Spinal cord (tissue), 10 donors: ENCODE measurements at places on chromosomes 7 and 10.
A peak's percentile ranks its signal among the peaks of the same experiment; 100 is the strongest.

GRCh38 chr10:127358337-127358736 is 161.9 kb upstream of the INSYN2A start:
- no peak for DNase-seq

DNA sequence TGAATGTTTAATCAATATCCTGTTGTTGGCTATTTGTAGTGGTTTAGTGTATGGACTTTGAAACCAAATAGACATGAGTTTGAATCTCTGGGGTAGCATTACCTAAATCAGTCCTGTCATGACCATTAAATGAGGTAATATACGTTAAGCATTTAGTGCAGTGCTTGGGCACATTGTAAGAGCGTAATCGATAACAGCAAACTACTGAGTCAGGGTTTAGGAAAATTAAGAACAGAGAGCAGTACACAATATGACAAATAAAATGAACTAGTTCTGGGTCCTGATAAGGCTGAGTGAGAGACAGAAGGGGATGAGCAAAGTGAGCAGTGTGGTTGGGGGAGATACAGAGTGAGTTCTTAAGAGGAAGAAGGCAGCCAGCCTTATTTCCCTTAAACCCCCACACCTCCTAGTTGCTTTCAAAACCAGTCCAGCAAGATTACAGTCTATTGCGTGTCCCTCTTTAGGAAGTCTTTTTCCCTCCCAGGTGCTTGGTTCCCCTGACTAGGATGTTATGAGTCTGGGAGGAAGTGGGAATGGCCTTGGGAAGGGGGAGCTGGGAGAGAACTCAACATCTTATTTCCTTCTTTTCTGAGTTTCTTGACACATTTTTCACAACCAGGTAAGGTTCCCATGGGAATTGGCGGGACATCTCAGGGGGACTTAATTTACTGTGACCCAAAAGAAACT is 171.0 kb downstream of the SND1 start:
- DNase-seq, result no peak

DNA sequence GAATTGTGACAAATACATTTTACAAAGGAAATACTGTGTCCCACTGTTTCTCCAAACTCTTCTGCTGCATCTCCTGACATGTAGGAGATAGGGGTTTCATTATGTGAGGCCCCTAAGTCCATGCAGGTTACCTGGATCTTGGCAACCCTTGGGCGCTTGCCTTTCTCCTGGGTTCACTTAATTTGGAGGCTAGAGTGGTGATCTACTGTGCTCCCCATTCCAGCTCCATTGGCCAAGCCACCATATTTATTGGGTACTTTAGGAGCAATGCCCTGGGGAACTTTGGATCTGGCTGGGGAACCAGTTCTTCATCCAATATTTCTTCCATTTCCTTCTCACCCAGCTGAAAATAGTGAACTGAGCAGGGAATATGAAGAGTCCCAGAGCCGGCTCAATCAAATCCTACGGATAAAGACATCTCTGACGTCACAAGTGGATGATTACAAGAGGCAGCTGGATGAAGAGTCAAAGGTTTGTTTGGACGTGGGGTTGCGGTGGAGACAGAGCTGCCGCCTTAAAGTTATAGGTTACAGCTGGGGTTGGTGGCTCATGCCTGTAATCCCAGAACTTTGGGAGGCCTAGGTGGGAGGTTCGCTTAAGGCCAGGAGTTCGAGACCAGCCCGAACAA is 18.5 kb downstream of the MYH16 start:
- DNase-seq, result no peak

DNA sequence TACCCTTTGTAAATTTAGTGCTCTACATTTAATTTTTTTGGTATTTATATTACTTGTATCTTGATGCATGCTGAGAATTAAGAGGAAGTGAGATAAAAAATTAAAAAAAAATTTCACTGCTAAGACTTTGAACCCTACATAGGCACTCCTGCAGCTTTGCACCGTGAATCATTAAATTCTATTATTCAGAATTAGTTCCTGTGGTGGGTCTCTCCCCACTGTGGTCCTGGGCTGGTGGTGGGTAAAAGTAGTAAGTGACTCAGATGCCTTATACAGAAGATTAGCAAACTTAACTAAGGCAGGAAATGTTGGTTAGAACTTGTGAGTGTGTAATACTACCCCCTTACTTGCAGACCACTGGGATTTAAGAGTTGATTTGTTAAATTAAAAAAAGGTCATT is 72.6 kb downstream of the AP3M1 start:
- no peak for DNase-seq

GRCh38 chr7:13910805-13911551 is 78.5 kb downstream of the ETV1 start:
- DNase-seq, result no peak

DNA sequence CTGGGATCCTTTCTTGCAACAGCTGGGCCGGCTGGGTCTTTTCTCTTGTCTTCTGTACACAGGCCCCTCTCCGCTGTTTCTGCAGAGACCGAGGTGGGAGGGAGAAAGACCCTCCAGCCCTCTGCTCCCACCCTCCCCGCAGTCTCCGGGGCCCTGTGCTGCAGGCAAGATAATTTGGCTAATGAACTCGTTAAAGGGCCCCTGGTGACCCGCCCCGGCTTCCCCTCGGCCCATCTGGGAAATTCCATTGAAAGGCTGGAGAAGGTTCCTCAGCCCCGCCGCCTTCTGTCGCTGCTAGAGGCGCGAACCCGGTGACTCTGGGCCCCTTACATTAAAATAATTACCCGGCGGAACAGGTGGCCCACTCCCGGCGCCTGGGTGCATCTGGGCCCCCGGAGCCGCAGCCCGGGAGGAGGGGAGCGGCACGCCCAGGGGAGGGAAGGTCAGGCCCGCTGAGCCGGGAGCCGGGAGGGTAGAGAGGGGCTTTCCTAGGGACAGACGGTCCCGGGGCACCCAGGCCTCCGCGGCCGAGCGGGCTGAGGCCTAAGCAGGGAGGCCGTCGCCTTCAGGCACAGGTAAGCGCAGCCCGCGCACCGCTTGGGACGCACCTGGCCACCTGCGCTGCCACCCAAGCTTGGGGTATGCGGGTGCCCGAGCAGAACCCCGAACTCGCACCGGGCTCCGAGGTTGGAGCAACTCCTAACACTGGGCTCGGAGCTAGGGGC is 7.3 kb upstream of the MNX1 start:
- no peak for DNase-seq

DNA sequence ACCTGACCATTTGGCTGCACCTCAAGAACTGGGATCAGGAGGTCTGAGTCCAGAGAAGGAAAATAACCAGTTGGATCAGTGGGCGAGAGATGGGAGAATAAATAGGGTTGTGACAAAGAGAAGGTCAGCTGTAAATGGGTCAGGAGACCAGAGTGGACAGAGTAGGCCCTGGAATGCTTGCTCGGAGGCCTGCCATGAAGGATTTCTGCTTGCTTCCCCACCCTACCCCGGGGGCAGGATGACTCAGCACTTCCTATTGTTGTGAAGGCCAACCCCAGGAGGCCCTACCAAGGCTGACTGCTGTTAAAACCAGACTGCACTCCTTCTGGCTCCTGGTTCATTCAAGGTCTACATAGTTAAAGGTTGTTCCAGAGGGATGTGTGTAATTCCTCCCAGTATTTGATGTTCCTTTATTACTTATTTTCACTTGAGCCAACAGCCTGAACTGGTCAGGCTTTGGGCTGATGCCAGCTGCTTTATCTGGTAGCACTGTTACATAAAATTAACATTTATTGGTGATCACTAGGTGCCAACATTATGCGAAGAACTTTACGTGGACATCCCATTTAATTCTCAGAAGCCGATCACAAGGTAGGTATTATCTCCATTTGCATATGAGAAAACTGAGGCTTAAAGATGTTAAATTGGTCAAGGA is 27.3 kb upstream of the IFRD1 start:
- no peak for DNase-seq

- no peak for DNase-seq
Observed at GRCh38 chr10:15531927-15532722, 161.0 kb upstream of the FAM171A1 start.

GRCh38 chr7:150621376-150621775 is 10.8 kb downstream of the GIMAP6 start:
- DNase-seq, result no peak

GRCh38 chr10:70850097-70850496 is 34.3 kb downstream of the SGPL1 start:
- DNase-seq, result no peak

GRCh38 chr7:155886391-155887173 is 74.3 kb upstream of the SHH start:
- DNase-seq, result no peak

GRCh38 chr10:77702166-77702565 is 64.6 kb upstream of the KCNMA1 start:
- DNase-seq, result no peak

DNA sequence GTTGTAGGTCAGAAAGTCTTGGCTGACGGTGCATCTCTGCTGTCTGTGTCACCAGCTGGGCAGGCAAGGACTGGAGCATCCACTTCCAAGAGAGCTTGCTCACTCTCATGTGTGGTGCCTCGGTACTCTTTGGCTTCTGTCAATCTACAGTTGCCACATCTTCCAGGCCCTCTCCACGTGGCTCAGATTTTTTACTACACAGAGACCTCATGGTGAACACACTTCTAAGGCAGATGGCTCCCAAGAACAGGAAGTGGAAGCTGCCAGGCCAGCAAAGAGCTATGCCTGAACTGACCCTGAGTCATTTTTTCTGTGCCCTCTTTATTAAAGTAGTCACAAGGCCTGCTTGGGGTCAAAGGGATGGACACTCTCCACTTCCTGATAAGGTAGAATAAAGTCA is 351.5 kb upstream of the AUTS2 start:
- DNase-seq, result no peak

- DNase-seq, result no peak
Observed at GRCh38 chr7:44979481-44980392, 922 bp upstream of the MYO1G start.

DNA sequence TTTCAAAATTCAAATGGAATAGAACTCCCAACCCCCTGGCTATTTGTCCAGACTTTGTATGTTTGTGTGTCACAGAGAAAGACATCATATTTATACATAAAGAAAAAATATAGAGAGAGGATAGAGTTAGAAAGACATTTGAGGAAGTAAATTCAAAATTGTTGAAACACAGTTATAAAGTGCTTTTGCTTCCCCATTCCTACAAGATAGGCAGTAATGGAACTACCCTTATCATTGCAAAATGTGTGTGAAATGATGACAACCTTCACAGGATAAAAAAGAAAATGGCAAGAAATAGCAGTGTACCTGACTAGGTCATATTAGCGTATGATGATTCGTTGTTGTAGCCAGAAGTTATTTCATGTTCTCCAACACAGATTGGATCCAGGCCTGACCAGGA is 63.1 kb downstream of the FZD1 start:
- no peak for DNase-seq

- DNase-seq, result no peak
Observed at GRCh38 chr10:127506094-127506493, 43.0 kb upstream of the NPS start.

GRCh38 chr10:94205396-94205831 is 157.3 kb downstream of the NOC3L start:
- no peak for DNase-seq

DNA sequence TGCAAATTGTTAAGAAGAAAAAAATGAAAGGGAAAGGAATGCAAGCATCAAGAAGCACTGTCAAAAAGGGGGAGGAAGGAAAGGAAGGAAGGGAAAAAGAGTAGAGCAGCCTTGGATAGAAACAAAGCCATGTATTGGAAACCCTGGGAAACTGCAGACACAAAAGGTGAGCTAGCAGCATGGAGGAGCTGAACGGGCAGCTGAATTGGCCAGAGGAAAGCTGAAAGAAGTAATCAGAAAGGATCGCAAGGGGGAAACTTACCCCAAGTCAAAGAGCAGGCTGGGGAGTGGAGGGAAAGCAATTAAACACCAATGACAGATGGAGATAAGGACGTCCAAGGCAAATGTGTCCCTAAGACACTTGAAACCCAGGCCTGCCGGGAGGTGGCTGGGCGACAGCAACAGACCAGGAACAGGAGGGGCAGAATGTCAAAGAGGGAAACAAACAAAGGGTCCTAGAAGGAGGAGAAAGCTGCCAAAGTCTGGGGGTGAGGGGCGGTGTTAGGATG is 93.8 kb upstream of the SVIL start:
- no peak for DNase-seq

DNA sequence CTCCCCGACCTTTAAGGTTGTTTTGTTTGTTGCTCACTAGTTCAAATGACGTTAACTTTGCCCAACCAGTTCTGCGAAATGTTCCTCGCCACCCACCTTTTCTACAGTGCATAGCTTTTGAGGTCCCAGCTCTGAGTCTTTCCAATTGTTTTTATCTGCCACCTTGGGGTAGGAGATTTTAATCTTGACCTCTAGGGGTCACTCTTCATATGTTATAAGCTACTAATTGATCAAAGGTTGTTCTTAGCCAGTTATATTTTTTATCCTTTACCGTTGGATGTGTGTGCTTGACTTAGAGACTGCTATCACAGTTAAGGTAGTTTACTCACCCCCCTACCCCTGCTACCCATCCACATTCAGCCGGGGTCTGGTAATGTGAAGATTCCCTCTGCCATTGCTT is 372.4 kb downstream of the SUGCT start:
- no peak for DNase-seq

DNA sequence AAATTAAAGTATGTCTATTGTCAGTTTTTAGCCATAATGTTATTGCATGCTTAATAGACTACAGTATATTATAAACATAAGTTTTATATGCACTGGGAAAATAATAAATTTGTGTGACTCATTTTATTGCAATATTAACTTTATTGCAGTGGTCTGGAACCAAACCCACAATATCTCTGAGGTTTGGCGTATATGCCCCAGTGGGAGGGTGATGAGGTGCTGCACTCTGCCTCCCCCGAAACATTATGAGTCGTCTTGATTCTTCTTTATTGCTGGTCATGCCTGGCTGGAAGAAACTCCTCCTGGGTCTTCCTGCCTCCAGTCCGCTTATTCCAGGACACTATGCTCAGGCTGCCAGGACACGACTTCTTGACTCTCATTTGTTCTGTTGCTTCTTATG is 88.4 kb downstream of the MTPN start:
- no peak for DNase-seq

- peak; percentile 97 for DNase-seq
Observed at GRCh38 chr7:4845740-4846142, 16.1 kb downstream of the PAPOLB start.

GRCh38 chr10:3648170-3648569 is 136.8 kb downstream of the KLF6 start:
- no peak for DNase-seq

GRCh38 chr7:11130601-11131000 is 156.9 kb downstream of the PHF14 start:
- no peak for DNase-seq

DNA sequence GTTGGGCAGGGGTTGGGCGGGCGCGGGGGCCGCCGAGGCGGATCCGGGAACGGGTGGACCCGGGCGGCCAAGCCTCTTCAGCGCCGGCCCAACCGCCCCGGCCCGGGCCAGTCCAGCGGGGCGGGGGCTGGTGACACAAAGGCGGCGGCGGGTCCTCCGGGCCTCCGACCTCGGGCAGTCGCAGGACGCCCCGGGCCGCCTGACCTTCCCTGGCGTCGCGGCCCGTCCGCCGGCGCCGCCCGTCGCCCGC is 54.2 kb downstream of the METTL2B start:
- DNase-seq, result no peak

DNA sequence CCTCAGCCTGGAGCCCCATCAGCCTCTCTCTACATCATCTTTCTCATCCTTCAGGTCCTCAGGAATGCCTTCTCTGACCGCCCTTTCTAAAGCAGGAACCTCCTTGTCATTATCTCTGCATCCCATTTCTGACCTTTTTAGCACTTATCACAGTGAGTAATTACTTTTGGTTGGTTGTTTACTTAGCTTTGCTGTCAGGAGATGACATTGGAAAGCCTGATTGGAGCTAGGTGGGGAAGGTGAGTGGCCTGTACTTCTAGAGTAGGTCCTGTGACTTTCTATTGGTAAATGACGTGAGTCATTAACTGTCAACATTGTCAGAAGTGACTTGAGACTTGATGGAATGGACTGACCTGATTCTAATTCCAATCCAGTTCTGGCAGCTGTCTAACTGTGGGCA is 9.3 kb upstream of the SLC25A13 start:
- no peak for DNase-seq

- DNase-seq, result no peak
Observed at GRCh38 chr7:129841465-129841864, 111.3 kb downstream of the UBE2H start.
